ENCODE measurements at places on chromosomes 6 and 20.
A peak's percentile ranks its signal among the peaks of the same experiment; 100 is the strongest.

- DNase-seq: no peak
Observed at GRCh38 chr6:47343600-47343999, 33.9 kb upstream of the TNFRSF21 start.

- peak; percentile 42 for DNase-seq
Observed at GRCh38 chr6:100806296-100806695, 74.8 kb downstream of the ASCC3 start.

- no peak for DNase-seq
Observed at GRCh38 chr6:28856620-28857005, 67.2 kb downstream of the TRIM27 start.

DNA sequence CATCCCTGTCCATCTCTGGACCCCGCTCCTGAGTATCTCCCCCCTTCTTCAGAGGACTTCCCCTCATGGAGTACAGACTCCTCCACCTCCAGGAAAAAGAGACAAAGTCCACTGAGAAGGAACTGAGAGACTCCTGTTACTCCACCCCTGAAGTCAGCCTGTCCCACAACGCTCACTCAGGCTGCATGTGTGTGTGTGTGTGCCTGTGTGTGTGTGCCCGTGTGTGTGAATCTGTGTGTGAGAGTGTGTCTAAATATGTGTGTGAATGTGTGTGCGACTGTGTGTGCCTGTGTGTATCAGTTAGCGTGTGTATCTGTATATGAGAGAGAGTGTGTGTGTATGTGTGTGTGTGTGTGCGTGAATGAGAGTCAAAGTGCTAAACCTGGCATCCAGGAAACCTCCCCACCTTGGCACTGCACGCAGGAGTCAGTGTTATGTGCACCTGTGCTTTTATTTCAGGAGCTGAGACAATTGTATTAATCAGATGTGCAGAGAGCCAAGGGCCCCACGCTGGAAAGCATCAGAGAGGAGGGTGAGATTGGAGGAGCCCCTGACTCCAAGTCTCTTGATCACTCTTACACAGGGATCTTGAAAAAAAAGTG is 39.0 kb downstream of the HLA-A start:
- no peak for DNase-seq

GRCh38 chr20:62227977-62228958 is 8.2 kb upstream of the HRH3 start:
- DNase-seq: no peak

GRCh38 chr6:134535831-134536230 is 217.9 kb upstream of the SGK1 start:
- peak; percentile 25 for DNase-seq

DNA sequence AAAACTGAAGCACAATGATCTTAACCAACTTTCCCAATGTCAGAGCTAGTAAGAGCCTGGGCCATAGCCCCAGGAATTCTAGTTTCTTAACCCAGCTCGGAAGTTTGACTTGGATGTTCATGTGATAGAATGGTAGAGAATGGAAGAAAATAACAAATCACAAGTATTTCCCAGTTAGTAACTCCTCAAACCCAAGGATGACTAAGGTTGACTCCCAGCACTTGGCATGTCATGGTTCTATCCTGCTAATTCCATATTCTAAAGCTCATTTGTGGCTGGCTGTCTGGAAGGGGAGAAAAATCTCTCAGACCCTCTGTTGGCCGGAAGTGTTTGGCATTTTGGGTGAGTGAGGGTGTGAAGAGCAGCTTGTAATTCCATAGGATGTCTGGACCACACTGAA is 248.7 kb downstream of the RFPL4B start:
- no peak for DNase-seq

DNA sequence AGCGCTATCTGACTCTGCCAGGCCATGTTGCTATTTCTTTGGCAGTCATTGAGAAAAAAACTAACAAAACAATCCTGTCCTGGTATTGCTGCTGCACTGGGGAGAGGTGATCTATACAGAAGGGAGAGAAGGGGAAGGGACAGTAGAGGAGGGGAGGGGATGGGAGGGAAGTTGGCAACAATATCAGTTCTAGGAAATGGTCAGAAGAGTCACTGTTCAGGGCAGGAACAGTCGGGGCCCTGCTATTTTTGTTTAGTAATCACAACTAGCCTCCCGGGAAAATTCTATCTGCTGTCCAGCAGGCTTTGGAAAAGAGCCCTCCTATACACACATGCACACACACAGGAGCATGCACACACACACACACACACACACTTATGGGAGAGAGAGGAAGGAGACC is 142.3 kb upstream of the CARMIL1 start:
- peak; percentile 34 for DNase-seq

DNA sequence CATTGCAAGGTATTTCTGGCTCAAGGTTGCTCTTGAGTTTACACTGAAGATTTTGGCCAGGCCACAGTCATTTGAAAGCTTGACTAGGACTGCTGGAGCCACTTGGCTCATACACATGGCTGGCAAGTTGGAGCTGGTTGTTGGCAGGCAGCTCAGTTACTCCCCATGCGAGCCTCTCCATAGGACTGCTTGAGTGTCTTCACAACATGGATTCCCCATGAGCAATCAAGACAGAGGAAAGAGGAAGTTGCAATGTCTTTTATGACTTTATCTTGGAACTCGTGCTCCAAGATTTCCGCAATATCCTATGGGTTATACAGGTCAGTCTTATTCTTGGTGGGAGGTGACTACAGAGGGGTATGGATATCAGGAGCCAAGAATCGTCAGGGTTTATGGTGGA is 1.4 kb upstream of the MANBAL start:
- no peak for DNase-seq

GRCh38 chr6:169450097-169450496 is 196.5 kb upstream of the THBS2 start:
- no peak for DNase-seq

GRCh38 chr6:12026120-12026519 is 14.0 kb downstream of the HIVEP1 start:
- DNase-seq: no peak

GRCh38 chr20:13461849-13462458 is 176.8 kb downstream of the TASP1 start:
- DNase-seq: no peak

DNA sequence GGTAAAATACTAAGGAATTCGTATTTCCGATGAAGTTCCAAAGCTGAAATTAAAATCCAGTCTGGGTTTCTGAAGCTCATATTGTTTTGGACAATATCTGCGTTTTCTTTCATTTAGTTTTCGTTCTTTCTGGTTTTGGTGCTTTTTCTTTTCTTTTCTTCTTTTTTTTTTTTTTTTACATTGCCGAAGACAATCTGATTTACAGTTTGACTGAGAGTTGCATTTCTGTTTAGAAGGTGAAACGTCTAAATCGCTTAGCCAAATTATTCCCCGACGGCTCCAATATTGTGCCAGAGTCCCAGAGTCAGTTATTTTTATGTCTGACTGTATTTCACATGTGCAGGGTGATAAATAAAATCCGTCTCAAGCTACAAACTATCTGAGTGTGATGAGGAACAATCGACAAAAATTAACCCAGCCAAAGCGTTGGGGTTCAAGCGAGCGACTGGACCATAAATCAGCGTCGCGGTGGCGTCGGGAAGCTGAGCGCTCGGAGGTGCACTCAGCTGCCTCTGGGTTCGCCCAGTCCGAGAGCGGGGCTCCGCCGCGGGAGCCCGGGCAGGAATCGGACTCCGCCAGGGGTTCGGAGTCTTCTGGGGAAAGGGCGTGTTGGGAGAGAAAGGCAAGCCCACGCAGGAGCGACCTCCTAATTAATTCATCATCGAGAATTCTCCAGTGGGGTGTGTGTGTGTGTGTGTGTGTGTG is 8.2 kb upstream of the TBX18 start:
- no peak for DNase-seq

DNA sequence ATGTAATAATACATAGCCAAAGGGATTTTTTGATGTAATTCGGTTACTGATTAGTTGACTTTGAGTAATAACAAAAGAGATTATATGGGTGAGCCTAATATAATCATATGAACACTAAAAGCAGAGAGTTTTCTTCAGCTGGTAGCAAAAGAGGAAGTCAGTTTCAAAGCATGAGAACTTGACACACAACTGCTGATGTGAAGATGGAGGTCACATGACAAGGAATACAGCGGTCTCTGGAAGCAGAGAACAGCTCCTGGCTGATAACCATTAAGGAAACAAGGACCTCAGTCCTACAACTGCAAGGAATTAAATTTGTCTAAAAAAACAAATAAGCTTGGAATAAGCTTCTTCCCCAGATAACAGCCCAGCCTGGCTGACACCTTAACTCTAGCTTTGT is 154.5 kb upstream of the PRND start:
- no peak for DNase-seq

GRCh38 chr6:139313229-139313628 is 21.4 kb upstream of the TXLNB start:
- no peak for DNase-seq

GRCh38 chr6:51049288-51049982 is 230.8 kb downstream of the TFAP2B start:
- DNase-seq: no peak

DNA sequence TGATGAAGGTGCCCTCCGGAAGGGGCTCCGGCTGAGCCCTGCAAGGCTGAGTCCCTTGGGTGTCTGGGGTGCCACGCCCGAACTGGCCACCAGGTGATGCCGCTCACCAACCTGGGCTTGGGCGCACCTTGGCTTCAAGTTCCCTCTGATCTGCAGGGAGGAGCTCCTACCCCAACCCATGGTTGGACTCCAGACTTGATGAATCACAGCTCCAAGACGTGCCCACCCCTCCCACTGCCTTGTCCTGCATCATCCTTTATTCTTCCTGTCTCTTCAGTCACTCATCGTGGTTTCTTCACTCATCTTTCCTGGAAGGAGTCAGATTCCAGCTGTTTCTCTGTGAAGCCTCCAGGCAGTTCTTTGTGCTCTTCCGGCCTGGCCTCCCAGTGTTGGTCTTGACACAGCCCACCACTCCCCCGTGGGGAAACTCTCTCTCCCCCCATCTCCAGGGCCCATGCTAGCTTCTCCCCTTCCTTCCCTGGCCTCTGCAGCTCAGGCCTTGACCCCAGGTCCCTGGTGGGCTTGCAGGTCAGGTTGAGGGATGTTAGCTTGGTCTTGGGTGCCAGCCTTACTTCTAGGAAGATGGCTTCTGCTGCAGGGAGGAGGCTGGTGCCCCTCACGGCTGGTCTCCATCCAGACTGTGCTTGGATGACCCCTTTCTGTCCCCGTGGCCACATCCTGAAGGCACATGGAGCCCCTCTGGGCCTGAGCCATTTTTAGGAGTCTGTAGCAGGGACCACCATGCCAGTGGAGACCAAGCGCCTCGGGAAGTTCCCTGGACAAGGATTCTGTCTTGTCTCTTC is 2.6 kb upstream of the ZBP1 start:
- peak; percentile 69 for DNase-seq

DNA sequence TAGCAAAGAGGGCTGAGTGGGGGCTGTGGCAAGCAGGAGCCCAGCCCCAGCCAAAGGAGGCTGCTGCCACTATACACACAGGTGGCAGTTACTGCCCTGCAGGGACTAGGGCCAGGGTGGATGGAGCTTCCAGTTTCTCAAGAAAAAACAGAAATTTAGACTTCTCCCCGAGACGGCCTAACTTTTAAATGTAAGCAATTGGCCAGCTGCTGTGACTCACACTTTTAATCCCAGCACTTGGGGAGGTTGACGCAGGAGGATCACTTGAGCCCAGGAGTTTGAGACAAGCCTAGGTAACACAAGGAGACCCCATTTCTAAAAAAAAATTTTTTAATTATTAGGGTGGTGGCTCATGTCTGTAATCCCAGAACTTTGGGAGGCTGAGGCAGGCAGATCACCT is 98.2 kb upstream of the NFATC2 start:
- DNase-seq: peak; percentile 36

DNA sequence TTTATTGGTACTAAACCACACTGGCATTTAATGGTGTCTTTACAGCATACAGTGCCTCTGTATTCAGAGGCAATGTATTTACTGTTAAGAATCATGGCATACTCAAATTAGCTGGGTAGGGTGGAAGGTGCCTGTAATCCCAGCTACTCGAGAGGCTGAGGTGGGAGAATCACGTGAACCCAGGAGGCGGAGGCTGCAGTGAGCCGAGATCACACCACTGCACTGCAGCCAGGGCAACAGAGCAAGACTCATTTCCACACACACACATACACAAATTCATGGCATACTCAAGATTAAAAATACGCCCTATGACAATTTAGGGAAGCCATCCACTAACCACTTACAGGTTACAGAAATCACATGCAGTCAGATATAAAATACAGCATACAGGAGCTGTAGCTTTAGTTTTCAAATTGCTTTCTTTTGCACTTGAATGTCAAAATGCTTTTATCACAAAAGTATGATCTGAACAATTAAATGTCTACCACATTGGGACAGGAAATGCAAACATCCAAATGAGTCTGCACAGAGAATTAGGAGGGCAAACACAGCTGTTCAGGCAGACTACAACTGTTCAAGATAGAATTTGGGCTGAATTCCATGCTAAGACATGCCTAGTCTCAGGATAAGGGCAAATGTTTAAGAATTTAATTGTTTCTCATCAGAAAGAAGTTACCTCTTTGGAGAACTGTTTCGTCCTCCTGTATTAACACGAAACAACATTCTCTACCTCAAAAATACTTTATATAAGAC is 36.4 kb downstream of the CSNK2A1 start:
- no peak for DNase-seq

DNA sequence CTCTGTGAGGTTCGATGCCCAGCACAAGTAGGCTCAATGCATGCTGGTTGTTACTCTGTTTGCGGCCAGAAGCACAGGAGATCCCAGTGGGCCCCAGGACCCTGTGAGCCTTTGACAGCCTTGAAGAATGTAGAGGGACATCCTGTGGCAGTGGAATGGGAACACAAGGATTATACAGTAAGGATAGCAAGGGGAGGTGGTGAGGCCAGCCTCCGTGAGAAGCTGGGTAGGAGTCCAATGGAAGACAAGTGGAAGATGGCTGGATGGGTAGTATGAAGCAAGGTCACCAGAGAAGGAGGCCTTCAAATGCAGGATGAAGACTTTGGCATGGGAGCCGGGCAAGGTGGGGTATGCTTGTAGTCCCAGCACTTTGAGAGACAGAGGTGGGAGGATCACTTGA is 622.9 kb upstream of the CDH4 start:
- no peak for DNase-seq

DNA sequence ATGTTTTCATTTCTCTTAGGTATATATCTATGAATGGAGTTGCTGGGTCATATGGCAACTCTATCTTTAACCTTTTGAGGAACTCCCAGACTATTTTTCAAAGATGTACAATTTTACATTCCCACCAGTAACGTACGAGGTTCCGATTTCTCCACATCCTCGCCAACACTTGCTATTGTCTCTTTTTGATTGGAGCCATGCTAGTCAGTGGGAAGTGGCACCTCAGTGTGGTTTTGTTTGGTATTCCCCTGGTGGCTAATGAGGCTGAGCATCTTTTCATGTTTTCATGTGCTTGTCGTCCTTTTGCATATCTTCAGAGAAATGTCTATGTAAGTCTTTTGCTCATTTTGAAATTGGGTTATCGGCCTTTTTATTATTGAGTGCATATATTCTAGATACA is 178.6 kb upstream of the EXOC2 start:
- DNase-seq: no peak

DNA sequence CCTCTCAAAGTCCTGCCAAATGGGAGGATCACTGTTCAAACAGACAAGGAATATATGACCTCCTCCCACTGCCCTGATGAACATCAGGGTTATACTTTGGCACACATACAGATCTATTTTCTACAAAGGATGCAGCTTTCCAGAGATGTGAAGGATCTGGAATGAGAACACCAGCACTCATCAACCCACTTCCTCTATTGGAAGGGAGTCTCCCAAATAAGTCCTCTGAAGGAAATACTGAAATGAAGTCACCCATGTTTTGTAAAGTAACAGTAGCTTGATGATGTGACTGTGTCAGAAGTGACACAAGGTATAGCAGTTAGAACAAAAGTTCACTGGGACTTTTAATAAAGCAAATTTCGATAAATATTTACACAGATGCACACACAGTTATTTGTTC is 104.9 kb downstream of the OGFRL1 start:
- DNase-seq: no peak
